IPS DF 19.7 (cell line): ENCODE measurements at places on chromosomes 2 and 18.

- DNase-seq, result no peak
Observed at GRCh38 chr2:15279201-15279876, 281.8 kb downstream of the NBAS start.

DNA sequence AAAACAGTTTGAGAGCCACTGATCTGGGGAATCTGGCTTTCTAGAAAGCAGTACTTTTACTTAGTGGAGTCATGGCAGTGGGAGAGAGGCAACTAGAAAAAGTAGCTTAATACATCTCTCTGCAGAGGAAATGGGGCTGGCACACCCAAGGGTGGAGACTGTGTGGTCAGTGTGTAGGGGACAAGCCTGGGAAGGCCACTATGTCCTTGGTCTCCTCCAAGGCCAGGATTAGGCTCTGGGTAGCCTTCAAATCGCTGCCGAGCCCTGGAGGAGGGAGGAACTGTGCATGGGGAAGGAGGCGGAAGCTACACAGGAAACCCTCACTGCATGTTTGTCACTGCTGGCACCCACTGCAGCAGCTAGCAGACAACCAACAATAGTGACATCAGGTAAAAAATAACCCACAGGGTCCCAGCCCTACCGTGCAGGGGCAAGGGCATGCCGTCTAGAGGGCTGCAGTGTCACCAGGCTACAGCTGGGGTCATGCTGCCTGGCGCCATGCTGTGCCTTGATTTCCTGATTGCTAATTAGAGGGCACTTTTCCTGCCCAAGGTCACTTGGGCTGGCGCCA, 34.8 kb downstream of the LBH start:
- DNase-seq, result no peak

- no peak for DNase-seq
Observed at GRCh38 chr2:47264143-47264542, 109.0 kb upstream of the STPG4 start.

DNA sequence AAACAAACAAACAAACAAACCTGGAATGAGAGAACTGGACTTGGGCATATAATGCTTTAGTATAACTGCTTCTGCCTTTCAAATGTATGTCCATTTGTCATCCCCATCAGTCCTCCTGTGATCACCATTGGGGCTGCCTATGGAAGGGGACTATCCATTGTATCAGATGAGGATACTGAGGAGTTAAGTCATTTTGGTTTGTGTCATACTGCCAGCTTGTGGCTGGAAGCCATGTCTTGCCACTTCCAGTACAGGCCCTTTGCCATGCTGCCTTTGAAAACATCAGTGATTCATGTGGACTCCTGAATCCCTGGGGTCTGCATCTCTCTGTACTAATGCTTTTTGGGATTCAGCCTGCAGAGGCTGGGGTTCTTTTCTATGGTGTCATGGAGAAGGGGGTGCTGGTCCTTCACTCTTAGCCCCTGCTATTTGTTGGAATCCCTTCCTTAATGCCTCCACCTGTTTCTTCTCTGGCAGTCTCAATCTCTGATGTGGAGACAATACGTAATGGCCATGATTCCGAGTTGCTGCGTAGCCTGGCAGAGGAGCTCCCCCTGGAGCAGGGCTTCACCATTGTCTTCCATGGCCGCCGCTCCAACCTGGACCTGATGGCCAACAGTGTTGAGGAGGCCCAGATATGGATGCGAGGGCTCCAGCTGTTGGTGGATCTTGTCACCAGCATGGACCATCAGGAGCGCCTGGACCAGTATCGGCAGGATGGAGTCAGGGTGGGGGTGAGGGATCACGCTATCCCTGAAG, 10.6 kb downstream of the PLCD4 start:
- DNase-seq, result no peak

GRCh38 chr18:11310476-11311086, 161.2 kb upstream of the PIEZO2 start:
- DNase-seq, result no peak

DNA sequence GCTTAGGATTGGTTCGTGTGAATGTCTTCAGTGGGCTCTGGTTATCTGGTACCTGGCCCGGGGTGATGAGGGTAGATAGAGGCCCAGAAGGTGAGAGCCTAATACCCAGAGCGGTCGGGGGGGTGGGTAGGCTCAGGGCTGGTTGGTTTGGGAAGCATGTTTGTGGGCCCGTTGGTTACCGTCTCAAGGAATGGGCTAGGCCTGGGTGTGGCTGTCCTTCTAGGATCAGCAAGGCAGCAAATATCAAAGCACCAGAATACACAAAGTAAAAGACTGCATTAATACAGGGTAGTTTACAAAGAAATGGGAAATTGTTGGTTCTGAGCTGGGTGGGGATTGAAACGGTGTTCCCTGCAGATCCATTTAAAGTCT, 6.0 kb upstream of the IL1R2 start:
- DNase-seq, result no peak

GRCh38 chr2:236657801-236658200, 88.2 kb downstream of the ACKR3 start:
- no peak for DNase-seq

GRCh38 chr2:48699348-48699930, 56.1 kb downstream of the LHCGR start:
- DNase-seq, result no peak

DNA sequence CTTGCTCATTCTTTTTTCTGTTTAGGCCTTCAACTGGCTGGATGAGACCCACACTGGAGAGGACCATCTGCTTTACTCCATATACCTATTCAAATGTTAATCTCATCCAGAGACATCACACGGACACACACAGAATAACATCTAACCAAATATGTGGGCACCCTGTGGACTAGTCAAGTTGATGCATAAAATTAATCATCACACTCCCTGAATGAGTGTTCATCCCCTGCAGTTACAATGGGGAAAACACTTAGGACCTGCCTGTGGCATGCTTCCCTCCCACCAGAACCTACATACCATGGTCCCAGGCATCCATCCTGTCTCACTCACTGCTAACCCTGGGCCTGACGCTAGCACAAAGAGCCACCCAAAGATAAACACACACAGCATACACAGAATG, 112.8 kb upstream of the TEX51 start:
- DNase-seq, result no peak

- DNase-seq, result no peak
Observed at GRCh38 chr2:227335713-227336112, 10.7 kb downstream of the MFF start.

- DNase-seq, result no peak
Observed at GRCh38 chr18:35553300-35553699, 28.2 kb upstream of the GALNT1 start.

- DNase-seq, result no peak
Observed at GRCh38 chr2:4130651-4131050, 427.3 kb downstream of the DCDC2C start.

DNA sequence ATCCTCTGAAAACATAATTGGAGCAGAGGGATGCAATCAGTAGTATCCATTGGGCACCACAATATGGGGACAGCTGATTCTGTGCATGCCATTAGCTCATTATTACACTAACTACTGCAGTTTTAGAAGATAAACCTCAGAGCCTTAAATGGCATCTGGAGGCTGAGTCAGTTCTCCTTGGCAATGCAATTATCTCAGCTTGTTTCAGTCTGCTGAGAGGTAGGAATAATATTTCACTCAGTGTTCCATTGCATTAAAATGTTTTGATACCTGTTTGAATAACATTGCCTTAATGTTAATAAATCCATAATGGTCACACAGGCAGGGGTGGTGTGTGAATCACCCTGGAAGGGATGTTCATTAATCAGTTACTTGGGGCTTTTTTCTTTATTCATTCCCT, 309.6 kb downstream of the LRRTM1 start:
- DNase-seq, result no peak

GRCh38 chr18:48959921-48960920, 9.5 kb upstream of the SMAD7 start:
- DNase-seq, result peak; percentile 99

- DNase-seq, result no peak
Observed at GRCh38 chr2:234905547-234906265, 46.1 kb upstream of the SH3BP4 start.

DNA sequence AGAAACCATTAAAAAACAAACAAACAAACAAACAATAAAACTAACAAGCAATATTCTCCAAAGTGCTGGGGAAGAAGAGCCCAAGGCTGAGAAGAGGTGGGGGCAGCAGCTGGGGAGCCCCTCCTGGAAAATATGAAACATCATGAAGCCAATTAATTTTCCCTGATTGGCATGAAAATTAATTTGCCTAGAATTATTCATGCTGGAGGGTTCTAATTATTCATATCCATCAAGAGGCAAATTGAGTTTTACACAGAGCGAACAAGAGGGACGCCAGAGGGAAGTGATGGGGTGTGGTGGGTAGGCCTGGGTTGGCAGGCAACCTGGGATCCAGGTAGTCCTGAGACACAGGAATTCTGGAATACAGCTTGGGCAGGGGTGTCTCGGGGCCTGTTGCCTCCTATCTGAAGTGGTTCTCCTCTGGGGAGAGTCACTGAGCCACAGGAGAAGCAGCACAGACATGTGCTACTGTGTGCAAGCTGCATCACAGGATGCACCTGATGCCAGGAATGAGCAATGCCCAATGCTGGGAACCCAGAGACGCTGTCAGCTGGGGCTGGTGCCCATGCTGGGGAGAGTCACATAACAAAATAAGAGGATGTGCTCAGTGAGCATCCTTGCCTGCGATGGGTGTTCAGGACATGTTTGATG, 100.5 kb downstream of the TEX51 start:
- DNase-seq, result no peak

- no peak for DNase-seq
Observed at GRCh38 chr2:239307221-239307569, 93.6 kb downstream of the HDAC4 start.

- no peak for DNase-seq
Observed at GRCh38 chr2:3413697-3414096, 34.2 kb downstream of the TRAPPC12 start.

DNA sequence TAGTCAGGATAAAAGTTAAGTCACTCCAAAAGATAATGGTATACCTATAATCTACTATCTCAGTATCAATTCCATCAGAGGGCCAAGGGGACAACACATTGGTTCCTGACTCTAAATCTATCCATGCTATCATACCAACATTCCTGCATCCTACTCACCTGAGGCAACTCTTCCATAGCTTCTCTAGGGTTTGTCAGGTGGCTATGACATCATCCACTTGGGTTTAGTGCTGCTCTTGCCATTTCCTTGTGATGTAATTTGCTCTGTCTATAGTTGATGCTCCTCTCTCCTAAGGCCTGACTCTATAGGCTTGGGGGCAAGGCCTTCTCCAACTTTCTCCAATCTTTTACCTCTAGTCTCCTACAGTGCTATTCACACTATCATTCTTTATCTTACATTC, 139.9 kb upstream of the FSHR start:
- no peak for DNase-seq

DNA sequence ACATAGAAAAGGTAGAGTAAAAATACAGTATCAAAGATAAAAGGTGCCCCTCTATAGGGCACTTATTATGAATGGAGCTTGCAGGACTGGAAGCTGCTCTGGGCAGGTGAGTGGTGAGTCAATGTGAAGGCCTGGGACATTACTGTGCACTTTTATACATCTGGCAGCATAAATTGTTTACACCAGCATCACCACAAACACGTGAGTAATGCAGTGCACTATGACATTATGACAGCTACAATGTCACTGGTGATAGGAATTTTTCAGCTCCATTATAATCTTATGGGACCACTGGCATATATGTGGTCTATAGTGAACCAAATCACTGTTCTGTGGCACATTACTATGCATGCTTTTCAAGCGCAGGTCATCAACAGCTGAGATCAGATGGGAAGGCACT, 48.1 kb downstream of the TPGS2 start:
- no peak for DNase-seq

DNA sequence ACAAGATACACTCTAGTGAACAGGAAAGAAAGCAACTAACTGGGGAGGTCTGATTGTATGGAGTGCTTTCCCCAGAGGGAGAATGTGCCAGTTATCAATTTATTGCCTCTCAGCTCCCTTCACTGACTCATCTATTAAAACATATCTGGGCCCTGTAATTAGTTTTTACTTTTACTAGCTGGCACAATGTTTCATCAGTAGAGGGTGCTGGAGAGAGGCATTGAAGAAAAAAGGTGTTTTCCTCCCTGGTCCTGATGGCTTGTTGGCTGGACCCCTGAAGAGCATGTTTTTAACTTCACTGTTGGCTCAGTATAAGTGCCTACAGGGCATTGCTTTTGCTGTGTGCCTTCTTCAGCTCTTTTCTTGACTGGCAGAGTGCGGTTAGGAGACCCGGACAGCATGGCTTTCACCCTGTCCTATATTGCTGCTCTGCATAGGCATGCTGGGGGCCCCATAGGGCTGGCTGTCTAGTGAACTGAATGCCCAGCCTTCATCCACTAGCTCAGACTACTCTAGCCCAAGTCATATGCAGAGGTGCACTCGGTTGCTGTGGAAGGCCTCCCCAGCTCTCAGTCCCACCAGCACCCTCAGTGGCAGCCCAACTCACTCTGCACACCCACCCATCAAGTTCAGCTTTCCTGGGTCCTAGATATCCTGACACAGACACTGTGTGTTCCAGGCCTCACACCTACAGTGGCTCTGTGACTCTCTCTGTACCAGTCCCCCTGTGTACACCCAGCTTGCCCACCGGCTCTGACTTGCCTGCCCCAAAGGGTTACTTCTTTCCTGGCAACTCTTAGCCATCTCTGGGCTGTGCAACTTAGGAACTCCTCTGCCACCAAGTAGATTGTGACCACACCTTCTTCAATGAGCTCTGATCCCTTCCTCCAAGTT, 62.3 kb upstream of the ACYP2 start:
- no peak for DNase-seq

DNA sequence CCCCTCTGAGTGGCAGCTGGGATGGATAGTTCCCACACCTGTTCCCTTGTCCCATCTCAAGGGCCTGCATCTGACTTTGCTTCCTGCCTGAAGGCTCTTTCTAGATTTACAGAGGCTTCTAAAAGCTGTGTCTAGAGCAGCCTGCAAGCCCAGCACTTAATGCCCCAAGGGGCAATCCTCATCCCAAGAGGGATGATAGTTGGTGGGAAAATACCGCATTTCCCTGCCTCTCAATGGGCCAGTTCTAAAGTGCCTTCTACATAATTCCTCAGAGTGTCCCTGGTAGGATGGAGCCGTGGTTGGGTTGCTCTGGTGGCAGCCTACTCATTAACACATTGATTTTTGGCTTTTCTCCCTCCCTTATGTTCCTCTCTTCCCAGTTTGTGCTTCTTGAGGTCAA, 29.5 kb downstream of the LAMA3 start:
- no peak for DNase-seq

DNA sequence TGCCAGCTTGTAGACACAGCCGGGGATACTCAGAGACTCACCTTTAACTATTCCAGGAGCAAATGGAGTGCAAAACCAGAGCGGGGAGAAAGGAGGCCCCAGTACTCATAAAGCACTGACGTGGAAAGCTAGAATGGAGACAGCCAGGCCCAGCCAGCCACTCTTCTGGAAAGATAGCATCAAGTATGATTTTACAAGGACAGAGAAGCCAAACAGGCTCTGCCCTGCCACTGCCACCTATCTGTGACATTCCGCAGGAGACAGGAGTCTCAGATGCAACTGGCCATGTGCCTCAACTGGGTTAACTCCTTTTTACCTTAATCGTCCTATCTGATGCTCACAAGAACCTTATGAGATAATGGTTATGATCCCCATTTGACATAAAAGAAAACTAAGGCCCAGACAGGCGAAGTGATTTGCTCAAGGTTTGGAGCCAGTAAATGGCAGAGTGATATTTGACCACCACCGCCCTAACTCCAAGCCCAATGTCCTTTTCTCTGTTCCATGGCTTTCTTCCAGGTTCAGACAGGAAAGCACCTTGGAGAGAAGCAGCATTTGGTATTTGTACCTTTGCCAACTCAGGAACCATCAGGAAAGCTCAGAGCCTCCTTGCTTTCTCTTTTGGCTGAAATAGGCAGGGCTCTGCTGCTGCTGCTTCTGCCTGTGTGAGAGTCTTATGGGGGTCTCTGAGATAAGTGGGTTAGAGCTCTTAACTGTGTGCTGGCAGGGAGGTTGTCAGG, 15.6 kb downstream of the KIF3C start:
- no peak for DNase-seq
